ENCODE measurements at places on chromosomes 1 and 21.

DNA sequence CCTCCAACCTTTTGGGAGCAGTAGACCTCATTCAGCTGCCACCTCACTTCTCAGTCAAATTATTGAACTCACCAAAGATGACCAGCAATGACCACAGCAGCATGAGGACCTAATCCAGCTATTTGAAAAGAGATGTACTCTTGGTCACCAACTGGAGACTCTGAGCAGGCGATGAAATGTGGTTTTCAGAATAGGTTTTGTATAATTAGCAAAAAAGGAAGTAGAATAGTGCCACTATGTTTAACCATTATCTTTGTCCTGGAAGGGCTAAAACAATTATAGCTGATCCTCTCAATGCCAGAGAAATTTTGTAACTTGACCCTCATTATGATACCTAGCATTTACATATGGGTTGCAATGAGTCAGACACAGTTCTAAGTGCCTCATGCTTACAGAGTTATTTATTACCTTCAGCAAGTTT lies at the start of gene FCRL2:
TSS of gene FCRL2 (minus strand) at position 162 of the 421 bp plus-strand sequence. CDS start at position 103, 59 bp downstream.
- no peak for DNase-seq

GRCh38 chr1:98044071-98044697 lies 123.3 kb upstream of the DPYD start:
- no peak for DNase-seq

DNA sequence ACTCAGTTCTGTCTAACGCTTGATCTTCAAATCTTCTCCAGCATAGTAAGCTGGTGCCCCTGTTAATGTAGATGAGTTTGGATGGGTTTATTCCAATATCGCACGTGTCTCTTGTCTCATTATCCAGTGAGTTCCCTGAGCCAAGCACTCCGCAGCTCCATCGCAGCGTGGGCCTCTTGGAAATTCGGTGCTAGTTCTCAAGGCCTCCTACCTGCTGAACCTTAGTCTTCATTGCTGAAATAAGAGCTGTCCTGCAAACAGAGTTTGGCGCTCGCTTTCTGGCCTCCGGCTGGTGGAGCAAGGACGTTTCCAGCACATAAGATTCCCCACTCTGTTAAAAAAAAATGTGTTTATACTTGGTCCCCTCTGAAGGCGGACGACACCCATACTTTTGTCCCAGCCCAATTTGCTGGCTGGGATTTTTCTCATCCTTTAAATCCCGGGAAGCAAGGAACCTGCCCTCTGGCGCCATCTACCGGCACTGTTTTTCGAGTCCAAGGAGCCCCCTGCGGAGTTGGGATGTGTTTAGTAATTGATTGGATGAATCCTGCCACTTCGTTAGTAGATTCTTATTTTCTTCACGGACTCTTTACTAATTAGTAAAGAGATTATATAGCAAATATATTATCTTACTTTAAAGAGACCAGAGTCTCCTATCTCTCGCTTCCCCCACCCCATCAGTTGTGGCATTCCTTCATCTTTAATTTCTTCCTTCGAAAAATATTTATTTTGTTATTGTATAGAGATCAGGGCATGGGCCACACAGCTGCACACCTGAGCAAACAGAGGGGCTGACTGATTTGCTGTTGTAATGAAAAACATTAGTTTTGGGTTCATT lies 14.7 kb downstream of the JUN start:
- peak; percentile 47 for DNase-seq

GRCh38 chr1:2306151-2306978 lies 78.2 kb downstream of the SKI start:
- no peak for DNase-seq
